ENCODE measurements at places on chromosomes 4 and X.

- no peak for DNase-seq
Observed at GRCh38 chr4:122906859-122907305, 15.5 kb downstream of the NUDT6 start.

DNA sequence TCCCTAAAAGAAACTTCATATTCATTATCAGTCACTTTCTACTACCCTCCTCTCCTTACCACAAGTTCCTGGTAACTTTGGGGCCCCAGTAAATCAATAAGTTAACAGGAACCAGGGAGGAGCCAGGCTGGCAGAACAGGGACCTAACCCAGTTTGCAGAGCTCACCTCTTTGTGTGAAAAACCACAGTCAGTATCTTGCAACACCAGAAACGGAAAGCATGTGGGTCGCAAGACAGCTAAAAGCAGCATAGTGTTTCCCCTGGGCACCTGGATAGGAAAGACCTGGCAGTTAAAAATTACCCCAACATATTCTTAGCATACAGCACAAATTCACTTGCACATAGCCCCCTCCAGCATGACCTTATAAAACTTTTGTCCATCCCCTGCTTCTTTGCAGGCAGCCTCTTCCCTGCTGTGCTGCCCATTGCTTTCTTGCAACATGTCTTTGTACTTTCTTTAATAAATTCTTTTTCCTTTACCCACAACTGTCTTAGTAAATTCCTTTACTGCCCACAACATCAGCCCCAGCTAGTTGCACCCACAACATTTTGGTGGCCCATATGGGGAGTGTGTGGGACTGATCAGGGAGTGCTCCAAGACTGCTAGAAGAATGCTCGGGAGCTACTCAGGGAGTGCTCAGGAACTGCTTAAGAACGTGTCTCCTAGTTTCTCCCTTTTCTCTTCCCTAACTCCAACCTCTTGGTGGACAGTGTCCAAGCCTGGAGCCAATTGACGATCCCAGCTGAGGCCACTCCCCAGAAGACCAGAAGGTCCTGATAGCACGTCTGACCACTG, 83.4 kb downstream of the MSN start:
- DNase-seq: no peak

DNA sequence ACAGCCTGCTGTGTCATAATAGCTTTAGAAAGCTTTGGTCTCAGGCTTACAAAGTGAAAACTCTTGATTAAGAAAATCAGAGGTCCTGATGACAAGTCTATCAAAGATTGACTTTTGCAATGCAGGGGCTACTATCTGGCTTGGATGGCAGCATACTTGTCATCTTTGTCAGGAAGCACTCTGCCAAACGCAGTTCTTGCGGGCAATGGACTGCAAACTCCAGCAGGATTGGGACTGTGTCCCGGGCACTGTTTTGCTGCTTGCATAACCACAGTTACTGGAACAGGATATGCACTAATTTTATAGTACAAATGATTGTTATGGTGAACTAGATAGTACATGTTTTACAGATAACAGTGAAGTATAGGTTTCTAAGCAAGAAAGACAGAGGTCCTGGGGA, 185.6 kb downstream of the IQCM start:
- DNase-seq: no peak

GRCh38 chr4:146095860-146096259, 79.7 kb upstream of the LSM6 start:
- DNase-seq: no peak

DNA sequence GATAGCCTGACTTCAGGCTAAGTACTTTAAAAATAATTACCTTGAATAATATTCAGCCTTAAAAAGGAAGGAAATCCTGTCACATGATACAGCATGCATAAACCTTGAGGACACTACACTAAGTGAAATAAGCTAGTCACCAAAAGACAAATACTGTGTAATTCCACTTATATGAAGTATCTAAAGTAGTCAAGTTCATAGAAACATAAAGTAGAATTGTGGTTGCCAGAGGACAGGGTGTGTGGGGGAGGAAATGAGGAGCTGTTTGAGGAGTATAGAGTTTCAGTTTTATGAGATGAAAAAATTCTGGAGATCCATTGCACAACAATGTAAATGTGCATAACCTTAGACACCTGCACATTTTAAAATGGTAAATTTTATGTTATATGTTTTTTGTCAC, 5.6 kb upstream of the STPG2 start:
- DNase-seq: no peak

DNA sequence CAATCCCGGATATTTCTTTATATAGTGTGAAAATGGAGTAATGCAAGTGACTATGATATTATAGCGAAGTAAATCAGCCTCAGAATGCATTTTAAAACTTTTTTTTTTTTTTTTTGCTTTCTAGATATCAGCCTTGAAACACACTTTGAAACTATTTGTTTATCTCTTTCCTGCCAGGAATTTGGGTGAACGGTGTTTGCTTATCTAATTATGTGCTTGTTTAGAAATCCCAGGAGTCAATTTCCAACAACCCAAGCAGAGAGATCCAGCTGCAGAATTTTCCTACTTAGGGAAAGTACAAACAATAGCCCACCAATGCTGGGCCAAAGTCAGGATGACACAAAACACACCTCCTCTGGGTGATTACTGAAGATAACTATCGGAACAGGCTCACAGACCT, 958.8 kb downstream of the PCDH18 start:
- DNase-seq: no peak

DNA sequence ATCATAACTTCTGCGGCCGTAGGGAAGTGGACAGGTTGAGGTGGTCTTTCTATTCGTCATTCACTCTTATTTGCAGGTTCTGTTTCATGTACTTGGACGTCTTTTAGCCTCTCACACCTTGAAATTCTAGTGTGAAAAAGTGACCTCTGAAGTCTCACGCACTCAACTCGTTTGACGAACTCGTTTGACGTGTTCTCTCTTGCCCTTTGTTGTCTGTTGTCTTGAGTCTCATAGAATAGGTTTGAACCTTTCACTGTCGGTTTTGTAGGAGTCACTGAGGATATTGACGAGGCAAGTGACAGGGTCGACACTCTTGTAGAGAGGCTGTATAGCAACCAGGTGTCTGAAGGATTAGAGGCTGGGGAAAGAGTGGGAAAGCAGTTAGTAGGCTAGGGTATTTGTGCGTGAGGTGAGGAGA, 1.1 kb upstream of the PGRMC2 start:
- no peak for DNase-seq

DNA sequence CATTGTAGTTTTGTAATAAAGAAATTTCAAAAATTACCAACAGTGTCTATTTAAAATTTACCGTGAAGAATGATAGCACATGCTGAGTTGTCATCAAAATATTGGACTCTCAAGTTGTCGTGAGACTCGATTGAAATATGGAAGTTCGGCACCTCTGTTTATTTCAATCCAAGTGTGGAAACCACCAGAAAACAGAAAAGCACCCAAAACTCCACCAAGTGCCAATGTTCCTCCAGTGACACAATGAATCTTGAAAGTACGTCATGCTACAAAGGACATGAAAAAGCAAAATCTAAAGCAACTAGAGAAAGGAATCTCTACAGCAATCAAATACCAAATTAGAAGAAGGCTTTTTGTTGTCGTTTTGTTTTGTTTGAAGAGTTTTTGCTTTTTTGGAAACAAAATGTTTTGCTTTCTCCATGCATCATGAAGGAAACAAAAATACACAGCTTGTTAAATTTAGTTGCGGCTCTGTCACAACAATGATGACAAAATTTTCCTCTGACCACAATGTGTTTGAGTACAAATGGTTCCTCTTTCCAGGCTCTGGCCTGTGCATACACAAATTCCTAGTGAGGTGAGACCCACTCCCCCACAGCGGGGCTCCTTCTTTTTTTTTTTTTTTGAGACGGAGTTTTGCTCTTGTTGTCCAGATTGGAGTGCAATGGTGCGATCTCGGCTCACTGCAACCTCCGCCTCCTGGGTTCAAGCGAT, 9.6 kb upstream of the IL13RA1 start:
- no peak for DNase-seq

- DNase-seq: no peak
Observed at GRCh38 chrX:30607155-30607554, 29.6 kb upstream of the TASL start.

DNA sequence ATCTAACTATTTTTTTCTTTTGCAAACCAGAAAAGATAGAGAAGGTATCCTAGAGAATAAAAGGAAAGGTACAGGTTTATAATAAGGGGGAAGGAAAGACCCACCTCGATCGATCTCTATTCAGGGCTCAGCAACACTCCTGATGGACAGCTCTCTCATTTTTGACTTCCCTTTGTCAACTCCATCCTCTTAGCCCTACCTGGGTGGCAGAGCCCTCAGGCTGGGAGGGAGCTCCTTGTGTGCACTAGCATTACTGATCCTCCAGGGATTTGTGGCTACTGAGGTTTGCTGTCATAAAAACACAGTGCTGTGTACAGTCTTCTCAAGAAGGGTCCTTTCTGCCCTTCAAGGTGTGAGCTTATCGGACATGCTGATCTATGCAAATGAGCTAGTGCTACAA, 111.0 kb downstream of the MID1 start:
- no peak for DNase-seq

- no peak for DNase-seq
Observed at GRCh38 chr4:3349116-3349515, 56.3 kb downstream of the RGS12 start.

- DNase-seq: no peak
Observed at GRCh38 chr4:168109527-168109926, 17.2 kb downstream of the ANXA10 start.

- no peak for DNase-seq
Observed at GRCh38 chr4:81789158-81789557, 317.5 kb upstream of the RASGEF1B start.

DNA sequence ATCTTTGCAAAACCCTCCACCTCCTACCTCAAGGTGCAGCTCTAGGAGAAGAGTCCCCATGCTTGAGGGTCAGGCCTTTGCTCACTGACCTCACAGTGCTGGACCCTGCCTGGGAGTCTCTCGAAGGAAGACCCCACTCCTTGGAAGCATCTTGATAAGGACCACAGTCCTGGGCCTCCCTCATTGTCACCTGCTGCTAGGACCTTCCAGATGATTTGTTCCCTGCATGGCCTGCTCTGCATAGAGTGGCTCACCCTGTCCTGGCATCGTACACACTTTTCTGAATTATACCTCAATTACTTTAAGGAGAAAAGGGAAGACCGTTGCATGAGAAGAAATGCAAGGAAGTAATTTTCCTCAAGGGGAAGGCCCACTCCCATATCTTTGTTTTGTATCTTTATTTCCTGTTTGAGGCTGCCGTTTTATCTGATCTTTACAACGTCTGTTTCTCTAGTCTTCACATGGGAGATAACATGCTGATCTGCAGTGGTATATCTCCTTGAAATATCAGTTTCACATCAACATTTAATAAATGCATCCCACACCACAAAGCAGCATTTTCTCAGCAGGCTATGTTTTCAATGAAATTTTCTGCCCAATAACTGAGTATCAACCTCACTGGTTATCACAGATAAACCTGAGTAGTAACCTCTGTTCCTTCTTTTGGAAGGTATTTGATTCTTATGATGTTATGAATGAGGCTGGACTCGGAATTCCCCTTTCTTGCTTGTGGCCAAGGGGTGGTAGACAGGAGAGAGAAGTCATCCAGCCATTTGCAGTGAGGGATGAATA, 15.0 kb upstream of the AKAP17A start:
- DNase-seq: no peak

DNA sequence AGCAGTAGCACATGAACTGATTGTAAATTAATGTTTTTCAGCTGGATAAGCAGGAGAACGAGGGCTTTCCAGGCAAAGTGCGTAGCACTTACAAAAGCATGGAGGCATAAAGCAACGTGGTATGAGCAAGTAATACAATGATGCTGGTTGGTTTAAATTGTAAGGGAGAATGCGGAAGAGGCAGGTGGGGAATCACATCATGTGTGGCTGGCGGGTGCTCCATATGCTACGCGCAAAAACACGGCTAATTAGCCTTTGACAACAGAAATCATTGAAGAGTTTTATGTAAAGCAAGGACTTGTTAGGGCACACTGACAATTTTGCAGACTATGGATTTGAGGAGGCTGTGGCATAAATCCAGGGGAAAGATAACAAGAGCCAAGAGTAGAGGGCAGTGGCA, 14.6 kb downstream of the SYTL4 start:
- no peak for DNase-seq

DNA sequence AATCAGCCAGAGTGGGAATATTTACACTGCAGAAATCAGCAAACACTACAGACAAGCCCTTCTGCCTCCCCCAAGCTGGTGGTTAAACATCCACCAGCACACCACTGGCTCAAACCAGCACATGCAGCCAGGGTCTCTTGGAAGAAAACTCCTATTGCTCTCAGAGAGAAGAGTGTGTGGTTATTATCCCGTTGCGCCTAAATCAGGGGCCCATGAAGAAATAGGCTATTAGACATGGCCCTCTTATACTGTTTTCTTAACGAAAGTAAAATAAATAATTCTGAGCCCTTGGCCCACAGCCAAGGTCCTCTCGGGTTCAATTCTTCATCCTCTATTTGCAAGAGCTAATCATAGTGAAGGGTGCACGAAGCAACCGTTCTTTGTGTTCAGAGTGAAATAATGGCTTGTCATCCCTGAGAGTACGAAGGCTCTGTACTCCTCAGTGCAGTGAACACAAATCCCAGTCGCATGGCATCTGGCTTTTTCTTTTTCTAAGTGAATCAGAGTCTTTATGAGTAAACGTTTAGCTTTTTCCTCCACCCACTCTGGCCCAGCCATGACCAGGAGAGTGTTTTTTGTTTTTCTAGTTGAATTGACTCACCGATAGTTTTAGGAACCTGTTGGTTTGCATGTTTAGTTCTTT, 33.4 kb upstream of the RBM47 start:
- DNase-seq: no peak
